ENCODE measurements at places on chromosomes 4 and X.

DNA sequence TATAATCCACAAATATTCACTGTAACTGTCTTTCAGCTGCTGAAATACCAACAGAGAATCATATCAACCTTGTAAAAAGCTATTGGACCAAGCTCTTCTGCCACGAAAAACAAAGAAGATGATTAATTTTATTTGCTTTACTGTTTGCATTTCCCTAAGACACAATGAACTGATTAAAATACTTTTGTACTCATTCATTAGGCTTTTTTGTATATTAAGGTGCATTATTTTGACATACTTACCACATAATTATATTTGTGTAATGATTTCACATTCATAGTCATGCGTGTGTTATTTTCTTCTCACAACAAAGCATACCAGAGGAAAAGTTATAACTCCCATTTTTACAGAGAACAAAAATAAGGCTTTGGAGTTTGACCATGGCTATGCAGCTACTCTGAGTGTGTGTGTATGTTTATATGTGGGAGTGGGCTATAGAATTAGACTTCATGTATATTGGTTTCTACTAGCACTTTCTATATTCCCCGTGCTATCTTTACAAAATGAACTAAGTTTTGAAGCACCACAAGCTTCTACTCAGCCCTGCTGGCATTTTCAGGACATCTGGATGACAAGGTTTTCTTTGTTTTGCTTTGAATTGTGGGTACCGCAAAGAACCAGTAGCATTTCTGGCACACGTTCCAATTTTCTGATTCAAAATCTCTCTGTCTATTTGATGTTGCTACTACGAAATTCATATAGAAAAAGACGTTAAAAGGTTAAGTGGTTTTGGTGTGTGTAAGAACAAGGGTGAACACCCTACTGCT is 11.0 kb upstream of the FGF5 start:
- DNase-seq: no peak

GRCh38 chr4:143282211-143282707 is 54.4 kb upstream of the GAB1 start:
- DNase-seq: no peak

- no peak for DNase-seq
Measured at GRCh38 chrX:149757206-149758067, 16.4 kb upstream of the HSFX1 start.

- no peak for DNase-seq
Measured at GRCh38 chrX:9171841-9172463, 138.0 kb upstream of the FAM9B start.

GRCh38 chr4:154399259-154399974 is 92.2 kb downstream of the DCHS2 start:
- DNase-seq: no peak

GRCh38 chr4:11640584-11640983 is 211.9 kb upstream of the HS3ST1 start:
- no peak for DNase-seq

- no peak for DNase-seq
Measured at GRCh38 chr4:119125931-119126330, 9.7 kb upstream of the MYOZ2 start.

- DNase-seq: peak; percentile 75
Measured at GRCh38 chr4:17511950-17512795, at the start of gene QDPR. TSS of gene QDPR (minus strand) at chr4:17512090. CDS start at chr4:17512054, 36 bp downstream.

DNA sequence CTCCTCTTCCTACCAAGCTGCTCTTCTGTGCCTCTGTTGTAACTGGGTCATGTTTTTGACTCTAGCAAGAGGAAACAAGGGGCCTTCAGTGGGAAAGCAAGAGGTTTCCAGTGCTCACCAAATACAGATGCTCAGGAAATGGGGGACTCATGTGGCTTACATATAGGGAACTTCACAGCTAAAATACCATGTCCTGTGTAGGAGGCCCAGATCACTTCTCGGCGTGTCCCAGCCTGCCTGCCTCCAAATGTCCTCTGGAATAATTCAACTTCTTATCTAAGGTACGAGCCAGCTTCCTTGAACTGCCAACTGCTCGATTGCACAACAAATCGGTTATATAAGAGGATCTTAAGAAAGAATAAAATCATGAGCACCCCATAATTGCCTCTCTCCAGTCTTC is 161.3 kb downstream of the KIT start:
- no peak for DNase-seq

DNA sequence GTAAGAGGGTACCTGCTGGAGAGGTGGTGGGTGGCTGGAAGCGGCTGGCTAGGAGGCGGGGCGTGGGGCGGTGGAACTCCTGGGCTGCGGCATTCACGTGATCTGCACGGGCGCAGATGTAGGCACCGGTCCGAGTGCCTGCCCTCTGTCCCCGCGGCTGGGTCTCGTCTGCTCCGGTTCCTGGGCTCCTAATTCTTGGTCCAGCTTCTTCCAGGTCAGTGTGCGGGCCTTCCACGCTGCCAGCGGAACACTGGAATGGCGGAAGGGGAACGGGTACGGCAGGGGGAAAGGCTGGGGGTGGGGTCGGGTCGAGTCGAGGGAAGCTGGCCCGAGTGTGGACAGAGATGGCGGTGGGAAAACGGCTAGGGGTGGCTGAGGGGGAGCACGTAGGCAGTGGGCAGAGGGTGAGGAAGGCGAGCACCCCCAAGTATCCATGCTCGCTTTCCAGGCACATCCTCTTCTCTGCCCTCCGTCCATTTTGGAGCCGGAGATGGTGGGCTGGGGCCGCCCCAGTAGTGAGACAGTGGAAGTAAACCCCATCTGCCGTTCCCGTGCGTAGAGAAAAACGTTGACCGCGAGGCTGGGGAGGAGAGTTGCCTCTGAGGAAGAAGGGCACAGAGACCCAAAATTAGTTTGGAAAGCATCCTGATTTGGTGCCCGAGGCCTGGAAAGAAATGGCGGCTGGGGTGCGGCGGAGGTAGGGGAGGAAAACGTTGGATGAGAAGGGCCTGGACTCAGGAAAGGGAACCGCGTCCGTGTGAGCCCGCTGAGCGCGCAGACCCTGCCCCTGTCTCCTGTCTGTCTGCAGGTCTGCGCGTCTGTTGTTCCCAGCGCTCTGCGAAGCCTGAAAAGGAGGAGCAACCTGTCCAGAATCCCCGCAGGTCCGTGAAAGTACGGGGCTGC is at the start of gene TCEAL4:
Gene TCEAL4 (plus strand): TSS at position 105 of the 903 bp plus-strand sequence. CDS start 1,161 bp downstream, outside the sequence.
- DNase-seq: no peak

DNA sequence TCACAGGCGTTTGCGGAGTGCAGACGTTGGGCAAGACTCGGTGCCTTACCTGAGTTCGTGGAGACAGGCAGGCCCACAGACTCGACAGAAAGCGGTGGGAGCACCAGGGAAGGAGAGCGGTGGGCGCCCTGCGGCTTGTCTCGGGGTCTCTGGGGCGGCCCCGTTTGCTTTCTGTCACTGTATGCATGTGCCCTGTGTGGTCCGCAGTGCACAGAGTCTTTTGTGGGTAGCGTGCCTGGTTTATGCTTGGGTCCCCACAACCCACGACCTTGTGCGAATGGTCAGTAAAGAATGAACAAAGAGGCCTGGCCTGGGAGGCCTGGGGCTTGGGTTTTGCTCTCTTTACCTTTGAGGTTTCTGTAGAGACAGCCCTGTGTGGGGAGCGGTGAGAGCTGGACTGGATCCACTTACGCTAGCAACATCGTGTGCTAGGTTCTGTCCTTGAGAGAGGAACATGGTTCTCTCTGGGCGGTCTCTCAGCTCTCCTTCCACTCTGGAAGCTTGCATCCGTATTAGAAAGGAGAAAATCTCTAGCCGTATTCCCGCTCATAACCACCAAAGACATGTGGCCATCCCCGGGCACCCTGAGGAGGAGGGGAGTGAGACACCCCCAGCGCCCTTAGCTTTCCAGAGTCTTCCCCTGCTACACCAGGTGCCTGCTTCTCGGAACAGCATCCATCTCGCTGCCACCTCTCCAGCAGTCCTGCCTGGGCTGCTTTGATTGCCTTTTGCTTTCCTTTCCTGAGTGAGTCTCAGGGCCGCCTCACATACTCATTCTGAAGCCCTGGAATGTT is 1.2 kb downstream of the TADA2B start:
- no peak for DNase-seq

DNA sequence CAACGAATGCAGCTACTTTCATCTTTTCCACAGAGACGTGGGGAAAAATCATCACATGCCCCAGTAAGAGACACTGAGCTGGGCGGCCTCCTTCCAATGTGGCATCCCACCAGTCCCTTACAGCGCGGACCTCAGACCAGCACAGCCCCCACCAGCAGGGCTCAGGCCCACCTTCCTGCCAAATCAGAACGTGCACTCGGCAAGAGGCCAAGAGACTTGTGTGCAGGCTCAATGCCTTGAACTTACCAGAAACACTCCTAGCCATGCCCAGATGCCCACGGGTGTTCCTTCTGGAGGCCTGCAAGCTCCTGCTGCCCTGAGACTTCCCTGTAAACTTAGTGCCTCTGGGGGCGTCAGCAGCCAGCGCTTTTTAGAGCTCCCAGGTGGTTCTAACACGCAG is 31.2 kb downstream of the WDR1 start:
- DNase-seq: no peak

- no peak for DNase-seq
Measured at GRCh38 chrX:41301438-41301824, 32.5 kb upstream of the DDX3X start.

- DNase-seq: no peak
Measured at GRCh38 chrX:70423936-70424675, 992 bp downstream of the GDPD2 start.

GRCh38 chr4:7663075-7663541 is 228.4 kb upstream of the PSAPL1 start:
- no peak for DNase-seq

- DNase-seq: no peak
Measured at GRCh38 chrX:38900719-38901118, 99.5 kb downstream of the MID1IP1 start.

- no peak for DNase-seq
Measured at GRCh38 chr4:30028826-30029225, 691.3 kb upstream of the PCDH7 start.

GRCh38 chrX:20672476-20672875 is 405.8 kb upstream of the RPS6KA3 start:
- DNase-seq: no peak

DNA sequence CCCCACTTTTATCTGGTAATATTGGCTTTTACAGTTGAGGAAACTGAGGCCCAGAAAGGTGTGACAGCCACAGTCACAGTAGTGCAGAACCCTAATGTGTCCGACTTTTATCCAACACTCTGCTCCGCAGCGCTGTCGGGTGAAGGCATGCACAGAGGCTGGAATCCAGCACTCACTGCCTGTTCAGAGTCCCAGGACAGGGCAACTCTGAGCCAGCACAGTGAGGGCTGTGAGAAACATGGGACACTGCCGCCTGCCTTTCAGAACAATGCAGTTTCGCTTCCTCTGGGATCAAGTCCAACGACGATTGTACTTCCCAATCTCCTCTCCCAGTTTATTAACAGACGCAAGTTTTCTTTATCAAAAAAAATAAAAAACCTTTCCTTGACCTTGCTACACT is 41.9 kb upstream of the PDGFRA start:
- no peak for DNase-seq

DNA sequence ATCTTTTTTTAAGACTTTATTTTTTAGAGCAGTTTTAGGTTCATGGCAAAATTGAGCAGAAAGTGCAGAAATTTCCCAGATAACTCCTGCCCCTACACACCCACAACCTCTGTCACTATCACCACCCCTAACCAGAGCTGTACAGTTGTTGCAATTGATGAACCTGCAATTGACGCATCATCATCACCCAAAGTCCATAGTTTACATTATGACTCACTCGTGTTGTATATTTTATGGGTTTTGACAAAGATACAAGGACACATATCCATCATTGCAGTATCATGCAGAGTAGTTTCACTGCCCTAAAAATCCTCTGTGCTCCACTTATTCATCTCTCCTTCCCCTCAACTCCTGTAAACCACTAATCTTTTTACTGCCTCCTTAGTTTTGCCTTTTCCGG is 34.5 kb upstream of the WAS start:
- DNase-seq: no peak

DNA sequence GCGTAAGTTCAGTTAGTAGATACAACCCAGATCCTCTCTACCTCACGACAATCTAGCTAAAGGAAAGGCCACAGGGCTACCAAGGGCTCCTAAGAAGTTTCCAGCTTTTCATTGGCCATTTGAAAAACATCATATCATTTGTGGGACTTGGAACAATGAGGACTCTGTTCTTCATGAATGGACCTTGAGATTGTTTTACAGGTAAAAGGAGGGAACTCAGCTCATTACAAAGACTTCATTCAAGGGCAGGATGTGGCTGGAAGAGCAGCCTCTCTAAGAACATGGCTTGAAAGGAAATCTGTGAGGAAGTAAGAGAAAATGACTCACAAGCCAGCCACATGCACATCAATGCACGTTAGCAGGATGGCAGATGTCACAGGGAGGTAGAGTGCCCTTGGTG is 105.9 kb upstream of the SLC7A11 start:
- peak; percentile 34 for DNase-seq

DNA sequence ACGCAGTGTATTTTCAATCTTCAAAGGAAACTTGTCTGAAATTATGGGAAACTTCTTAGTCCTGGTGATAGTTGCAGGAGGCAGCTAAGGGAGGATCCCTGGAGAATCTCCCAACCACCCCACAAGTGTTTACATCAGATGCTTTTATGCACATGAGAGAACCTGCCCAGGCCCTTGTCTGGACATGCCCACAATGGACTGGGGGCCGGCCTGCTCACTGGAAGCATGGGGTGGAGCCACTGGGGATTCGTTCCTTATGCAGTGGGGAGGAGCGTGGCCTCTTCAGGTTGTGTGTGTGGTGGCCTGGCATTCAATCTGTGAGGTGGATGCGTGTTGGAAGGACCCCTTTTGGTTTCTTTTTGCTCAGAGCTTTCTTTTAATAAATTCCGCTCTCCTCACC is 398.7 kb upstream of the PPP1R2C start:
- DNase-seq: no peak

GRCh38 chr4:10605746-10606482 is 78.7 kb downstream of the CLNK start:
- DNase-seq: no peak

- DNase-seq: no peak
Measured at GRCh38 chr4:110064295-110064694, 134.1 kb downstream of the ELOVL6 start.

DNA sequence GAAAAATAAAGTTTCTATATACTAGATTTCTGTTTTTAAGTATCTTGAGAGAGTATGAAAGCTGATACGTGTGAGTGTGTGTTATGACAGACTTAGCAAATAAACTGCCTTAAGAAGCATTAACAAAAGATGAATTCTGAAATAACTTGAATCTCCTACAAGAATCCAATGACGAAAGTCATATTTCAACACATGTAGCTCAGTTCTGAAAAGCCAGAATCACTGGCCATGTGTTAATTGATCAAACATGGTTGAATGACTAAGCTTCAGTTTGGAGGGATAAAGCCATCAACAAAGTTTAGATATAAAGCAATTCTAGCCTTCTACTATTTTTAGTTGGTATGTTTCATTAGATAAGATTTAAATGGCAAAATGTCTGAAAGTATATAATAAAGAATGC is 88.5 kb upstream of the ETNPPL start:
- no peak for DNase-seq

DNA sequence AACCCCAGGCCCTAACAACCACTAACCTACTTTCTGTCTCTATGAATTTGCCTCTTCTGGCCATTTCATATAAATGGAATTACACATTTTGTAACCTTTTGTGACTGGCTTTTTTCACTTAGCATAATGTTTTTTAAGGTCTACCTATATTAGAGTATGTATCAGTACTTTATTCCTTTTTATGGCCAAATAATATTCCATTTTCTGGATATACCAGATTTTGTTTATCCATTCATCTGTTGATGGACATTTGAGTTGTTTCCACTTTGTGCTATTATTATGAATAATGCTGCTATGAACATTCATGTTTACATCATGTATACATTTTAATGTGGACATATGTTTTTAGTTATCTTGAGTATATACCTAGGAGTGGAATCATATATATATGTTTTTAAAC is 35.5 kb downstream of the REPS2 start:
- no peak for DNase-seq
